T-helper 17 cell (primary cell): ENCODE measurements at places on chromosomes 2 and 18. TPM values are rescaled to one million over a fixed set of nuclear protein-coding genes. Genes with fewer than 3 reads are reported as not detected.

- no peak for DNase-seq
Observed at GRCh38 chr2:100178864-100179263, 36.5 kb upstream of the AFF3 start.

DNA sequence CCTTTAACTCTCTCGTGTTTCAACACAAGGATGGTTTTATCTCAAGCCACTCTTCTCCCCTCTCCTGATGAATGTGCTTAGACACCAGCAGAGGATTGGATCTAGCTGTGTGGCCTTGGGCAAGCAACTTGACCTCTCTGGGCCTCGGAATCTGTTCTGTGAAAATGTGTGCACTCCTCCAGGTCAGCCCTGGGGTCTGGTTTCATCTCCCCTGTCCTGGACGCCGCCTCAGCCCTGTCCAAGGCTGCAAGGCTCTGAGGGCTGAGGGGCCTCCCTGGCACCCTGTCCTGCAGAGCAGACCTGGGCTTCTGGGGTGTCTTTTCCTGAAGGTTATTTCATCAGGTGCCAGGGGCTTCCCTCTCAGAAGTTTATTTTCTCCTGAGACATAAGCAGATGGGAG is 28.5 kb downstream of the CNDP1 start:
- no peak for DNase-seq

Gene SLC66A2
- total RNA-seq = 56.9 TPM

DNA sequence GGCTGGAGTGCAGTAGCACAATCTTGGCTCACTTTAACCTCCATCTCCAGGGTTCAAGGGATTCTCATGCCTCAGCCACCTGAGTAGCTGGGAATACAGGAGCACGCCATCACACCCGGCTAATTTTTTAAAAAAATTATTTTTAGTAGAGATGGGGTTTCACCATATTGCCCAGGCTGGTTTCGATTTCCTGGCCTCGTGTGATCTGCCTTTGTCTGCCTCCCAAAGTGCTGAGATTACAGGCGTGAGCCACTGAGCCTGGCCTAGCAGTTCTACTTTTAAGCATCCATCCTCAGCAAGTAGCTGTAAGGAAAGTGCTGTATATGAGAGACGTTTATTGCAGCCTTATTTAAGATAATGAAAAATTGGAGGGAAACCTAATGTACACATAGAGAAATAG is 79.7 kb downstream of the ZDBF2 start:
- no peak for DNase-seq

Gene PUS10
- 4.2 TPM for total RNA-seq

Gene GPR55
- total RNA-seq = 8.3 TPM

GRCh38 chr2:199258291-199258690 is 199.4 kb downstream of the SATB2 start:
- no peak for DNase-seq

DNA sequence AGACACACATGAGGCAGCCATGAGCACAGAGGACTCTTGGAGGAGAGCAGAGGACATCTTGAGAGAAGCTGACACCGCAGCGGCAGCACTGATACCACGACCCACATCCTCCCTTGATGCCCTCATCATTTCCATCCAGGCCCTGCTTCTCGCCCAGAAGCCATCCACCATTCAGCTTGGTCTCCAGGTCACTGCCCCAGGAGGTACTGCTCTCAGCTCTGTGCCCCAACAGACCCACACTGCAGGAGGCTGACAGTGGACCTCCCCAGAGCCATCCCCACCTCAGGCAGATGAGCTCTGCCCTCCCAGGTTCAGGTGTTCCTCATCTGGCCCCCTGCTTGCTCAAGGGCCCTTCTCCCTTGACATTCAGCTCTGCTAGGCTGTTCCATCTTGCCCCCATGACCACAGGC is 74.9 kb downstream of the ACKR3 start:
- DNase-seq = no peak
